ENCODE measurements at places on chromosomes 3 and 15. TPM values are rescaled to one million over a fixed set of nuclear protein-coding genes. Genes with fewer than 3 reads are reported as not detected.

Gene TMEM108
- total RNA-seq, result 0.11 TPM

Gene SEMA3F
- 13.7 TPM for total RNA-seq

Gene PARP6
- total RNA-seq, result 31.9 TPM

Gene FILIP1L
- 88.3 TPM for total RNA-seq

Gene PYGO1
- total RNA-seq, result 15.4 TPM

Gene ARL14
- 2.7 TPM for total RNA-seq

Gene CEP19
- 2.0 TPM for total RNA-seq

Gene SCAANT1
- total RNA-seq, result not detected

Gene SLC6A6
- total RNA-seq, result 9.8 TPM

Gene SNTN
- total RNA-seq, result not detected

Gene GAP43
- not detected for total RNA-seq

Gene ABI3BP
- 17.0 TPM for total RNA-seq

Gene HESX1
- 0.22 TPM for total RNA-seq

Gene ERICH6
- total RNA-seq, result 0.39 TPM

Gene APOD
- not detected for total RNA-seq

Gene CCDC33
- 0.54 TPM for total RNA-seq

Gene APBA2
- total RNA-seq, result 0.22 TPM

Gene SLC30A4
- total RNA-seq, result 10.5 TPM

Gene SERPINI2
- not detected for total RNA-seq

Gene CCR3
- 0.33 TPM for total RNA-seq

Gene GALNT15
- not detected for total RNA-seq

Gene CDCP1
- 3.6 TPM for total RNA-seq

Gene ZIC4
- not detected for total RNA-seq

Data from placental epithelial cell (primary cell).